Kidney capillary endothelial cell (primary cell): ENCODE measurements at places on chromosomes 11 and 22.

DNA sequence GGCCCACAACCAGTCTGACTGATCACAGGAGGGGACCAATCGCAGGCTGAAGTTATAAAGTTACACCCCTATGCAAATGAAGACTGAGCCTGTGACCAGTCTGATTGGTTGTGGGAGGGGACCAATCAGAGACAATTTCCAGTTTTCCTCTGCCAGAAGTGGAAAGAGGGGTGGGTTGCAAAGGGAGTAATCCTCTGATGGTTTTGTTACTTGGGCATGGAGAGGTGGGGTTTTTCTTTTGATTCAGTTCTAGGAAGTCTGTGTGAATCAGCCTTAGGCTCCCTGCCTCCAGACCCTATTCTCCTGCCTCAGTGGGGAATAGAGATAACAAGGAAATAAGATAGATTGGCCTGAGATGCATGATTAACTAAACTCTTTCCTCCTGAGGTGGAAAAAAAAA is 9.9 kb downstream of the OR6M1 start:
- no peak for DNase-seq

DNA sequence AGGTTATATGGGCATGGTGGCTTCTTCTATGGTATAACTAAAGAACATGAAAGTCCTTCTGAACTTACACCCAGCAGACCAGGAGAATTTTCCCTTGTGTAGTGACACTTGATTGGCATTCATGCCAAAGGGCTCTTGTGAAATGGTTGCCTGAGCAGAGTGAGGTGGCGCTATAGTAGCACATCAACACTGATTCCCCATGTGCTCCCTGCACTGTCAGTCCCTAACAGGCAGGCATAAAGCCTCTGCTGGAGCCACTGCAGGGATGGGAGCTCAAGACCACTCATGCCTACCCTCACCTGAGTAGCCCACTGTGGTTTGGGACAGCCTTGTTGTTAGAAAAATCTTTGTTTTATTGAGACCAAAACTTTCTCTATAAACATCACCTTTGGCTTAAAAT is 92.6 kb upstream of the LIN7C start:
- DNase-seq, result no peak

- DNase-seq, result no peak
Measured at GRCh38 chr22:23177197-23177596, 3.1 kb upstream of the BCR start.

DNA sequence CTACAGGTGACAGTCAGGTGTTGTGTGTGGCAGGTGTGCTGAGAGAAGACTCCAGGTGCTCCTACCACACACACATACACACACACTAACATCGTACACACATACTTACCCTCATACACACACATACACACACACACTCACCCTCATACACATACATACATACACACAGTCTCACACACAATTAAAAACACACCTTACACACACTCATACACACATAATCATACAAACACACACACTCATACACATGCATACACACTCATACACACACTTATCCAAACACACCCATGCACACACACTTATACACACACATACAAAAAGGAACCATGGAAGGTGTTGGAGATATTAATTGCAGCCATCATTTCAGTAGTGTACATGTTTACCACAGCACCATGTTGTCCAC is 4.6 kb downstream of the KRTAP5-3 start:
- DNase-seq, result no peak

DNA sequence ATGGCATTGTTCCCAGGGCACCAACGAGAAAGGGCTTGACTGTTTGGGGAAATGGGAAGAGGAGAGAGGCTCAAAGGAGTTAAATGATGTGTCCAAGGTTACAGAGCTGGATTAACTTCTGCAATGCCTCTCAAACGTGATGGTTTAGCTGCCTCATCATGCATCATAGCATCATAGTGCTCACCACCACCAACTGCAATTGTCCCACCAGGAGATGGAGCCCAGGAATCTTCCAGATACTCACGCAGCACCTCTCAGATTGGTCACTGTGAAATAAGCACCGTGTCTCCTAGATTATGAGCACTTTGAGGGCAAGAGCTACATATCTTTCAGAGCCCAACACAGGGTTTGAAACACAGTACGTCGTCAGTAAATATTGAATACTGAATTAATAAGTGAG is 69.2 kb downstream of the PRSS23 start:
- no peak for DNase-seq

DNA sequence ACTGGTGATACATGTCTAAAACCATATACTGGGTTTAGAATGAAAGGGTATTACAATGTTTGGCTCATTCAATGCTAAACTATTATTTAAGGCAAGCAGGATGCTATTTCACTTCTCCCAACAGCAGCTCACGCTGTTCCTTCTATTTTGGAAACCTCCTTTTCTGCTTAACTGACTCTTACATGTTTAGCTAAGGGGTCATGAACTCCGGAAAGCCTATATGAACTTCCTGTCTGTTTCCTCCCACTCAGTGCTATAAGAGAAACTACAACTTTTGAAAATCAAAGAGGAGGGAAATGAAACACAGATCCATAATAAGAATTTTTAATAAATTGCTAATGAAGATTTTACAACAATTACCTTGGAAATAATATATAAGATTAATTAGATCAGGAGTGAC is 30.9 kb downstream of the SLC36A4 start:
- no peak for DNase-seq

DNA sequence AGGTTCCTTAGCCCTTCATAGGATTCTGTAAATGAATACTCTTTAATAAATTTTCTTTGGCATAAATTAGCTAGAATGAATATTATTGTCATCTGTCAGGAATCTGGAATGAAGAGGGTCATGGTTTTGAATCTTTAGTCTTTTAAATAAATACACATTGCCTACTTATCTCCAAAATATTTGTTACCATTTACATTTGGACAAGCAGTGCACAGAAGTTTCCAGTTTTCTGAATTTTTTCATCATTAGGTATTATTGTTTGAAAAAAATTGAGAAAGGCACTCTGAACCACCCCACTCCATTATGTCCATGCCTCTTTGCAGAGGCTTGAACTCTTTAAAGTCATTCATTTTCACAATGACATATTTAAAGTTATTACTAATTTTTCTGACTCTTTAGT is 549.0 kb upstream of the LUZP2 start:
- no peak for DNase-seq

DNA sequence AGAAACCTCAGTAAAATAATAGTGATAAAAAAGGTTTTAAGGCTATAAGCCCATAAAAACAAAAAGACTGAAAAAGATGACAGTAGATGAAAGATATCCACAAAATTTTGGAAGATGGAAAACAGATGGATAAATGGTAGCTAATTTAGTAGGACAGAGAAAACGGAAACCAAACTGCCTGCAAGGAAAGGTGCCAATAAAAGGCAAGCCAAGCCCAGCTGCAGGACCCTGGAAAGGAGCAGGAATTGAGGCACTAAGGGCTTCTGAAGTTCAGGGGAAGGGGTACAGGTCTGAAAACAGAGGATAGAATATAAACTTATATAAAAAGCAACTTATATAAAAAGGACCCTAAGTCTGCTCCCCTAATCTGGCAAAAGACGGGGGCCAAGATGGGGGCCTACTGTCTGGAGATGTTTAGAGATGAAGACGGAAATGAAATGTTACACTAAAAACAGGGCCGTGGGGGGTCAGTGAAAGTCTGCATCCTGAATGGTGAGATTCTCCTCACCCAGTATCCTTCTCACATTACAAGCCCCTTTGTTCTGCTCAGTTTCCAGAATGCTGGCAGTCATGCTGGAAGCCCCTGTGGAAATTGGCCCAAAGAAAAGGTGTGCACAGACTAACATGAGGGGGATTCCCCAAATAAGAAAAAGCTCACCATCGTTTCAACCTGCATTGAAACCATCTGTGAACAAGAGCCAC is 269.3 kb upstream of the PITPNB start:
- DNase-seq, result no peak
